ENCODE measurements at places on chromosomes 4 and X. TPM values are rescaled to one million over a fixed set of nuclear protein-coding genes. Genes with fewer than 3 reads are reported as not detected.

Gene CD38
- not detected for total RNA-seq

DNA sequence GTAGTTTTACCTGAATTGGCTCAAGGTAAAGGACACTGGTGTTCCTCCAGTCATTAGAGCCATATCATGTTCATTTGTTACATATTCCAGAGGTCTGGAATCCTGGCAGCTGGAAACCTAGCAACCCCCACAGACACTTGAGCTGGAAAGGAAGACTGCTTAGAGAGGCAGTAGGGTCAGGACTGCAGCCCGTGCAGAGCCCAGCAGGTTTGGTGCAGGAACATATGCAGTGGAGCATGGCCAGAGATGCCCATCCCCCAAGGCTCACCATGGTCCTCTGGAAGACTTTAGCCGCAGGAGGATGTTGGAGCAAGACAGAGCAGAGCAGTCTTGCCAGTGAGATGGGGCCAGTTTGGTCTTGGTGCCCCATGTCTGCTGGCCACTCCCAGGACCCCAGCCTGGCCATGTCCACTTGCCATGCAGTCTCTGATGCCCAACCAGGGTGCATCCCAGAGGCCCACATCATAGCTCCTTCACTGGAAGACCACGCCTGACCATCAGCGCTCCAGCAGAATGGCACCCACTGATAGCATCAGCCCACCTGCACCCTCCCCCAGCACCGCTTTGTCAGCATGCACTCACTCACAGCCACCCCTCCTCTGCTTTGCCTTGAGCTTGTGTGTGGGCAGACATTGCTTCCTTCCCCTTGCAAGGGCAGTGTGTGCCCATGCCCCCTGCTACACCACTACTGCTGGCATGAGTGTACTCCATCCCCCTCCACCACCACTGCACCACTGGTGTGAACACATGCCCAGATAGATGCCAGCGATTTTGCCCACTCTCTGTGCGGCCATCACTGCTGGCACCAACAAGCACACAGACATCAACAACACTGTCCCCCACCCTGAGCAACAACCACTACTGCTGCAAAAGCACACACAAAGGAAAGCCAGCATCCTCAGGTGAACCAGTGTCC, 190.3 kb upstream of the SPOCK3 start:
- no peak for DNase-seq

GRCh38 chrX:30060718-30061117, 154.6 kb upstream of the MAGEB2 start:
- DNase-seq, result peak; percentile 16

GRCh38 chrX:85503258-85504158, 124.0 kb upstream of the POF1B start:
- no peak for DNase-seq

- peak; percentile 71 for DNase-seq
These were observed 30.7 kb downstream of the TSPAN5 start for GRCh38 chr4:98627531-98628257.

Gene VCX3B
- not detected for total RNA-seq

GRCh38 chr4:185573651-185574199, 38.4 kb upstream of the PDLIM3 start:
- peak; percentile 80 for DNase-seq

Gene YTHDC1
- 41.4 TPM for total RNA-seq

DNA sequence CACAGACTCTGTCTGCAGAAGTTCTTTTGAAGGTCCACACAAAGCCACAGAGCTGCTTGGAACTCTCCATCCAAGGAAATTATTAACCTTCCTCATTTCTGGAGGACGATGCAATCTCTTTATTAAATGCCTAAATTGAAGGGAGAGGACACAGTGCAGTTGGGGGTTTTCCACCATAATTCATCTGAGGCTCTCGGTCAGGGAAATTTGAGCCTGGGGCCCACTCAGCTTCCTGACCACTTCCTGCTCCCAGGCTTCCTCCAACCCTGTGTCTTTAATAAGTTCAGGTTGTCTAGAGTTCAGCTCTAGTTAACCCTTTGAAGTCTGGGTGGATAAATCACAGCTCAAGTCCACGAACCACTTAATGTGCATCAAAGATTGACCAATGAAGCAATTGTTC, 58.5 kb downstream of the PRPS1 start:
- no peak for DNase-seq

Measured in GM23248 (cell line).